ENCODE measurements at places on chromosomes 16 and 17.
A peak's percentile ranks its signal among the peaks of the same experiment; 100 is the strongest.

DNA sequence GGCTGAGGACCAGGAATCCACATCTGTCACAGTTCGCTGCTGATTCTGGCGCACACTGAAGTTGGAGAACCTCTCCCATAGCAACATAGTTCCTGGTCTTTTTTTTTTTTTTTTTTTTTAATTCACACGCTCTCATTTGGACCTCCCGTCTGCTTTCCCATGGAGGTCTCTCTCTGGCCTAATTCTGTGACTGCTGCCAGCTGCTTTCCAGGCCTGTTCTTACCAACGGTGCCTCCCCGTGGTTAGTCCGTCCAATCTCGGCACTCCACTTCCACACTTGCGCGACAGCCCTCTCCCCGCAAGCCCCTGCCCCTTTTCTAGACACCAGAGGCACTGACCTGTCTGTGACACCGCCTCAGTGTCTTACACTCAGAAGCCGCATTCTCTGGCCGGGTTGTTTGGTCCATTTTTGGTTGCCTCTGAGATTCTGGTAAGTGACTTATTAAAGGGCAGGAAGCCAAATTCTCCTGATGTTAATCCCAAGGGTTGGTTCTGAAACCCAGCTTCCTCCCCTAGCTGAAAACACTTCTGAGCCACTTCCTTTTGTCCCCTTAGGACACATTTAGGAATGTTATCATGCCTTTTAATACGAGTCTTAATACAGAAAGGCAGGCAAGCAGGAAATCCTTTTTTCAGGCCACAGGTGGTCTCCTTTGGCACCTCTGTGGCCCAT lies 1.1 kb upstream of the AKTIP start:
- no peak for DNase-seq

DNA sequence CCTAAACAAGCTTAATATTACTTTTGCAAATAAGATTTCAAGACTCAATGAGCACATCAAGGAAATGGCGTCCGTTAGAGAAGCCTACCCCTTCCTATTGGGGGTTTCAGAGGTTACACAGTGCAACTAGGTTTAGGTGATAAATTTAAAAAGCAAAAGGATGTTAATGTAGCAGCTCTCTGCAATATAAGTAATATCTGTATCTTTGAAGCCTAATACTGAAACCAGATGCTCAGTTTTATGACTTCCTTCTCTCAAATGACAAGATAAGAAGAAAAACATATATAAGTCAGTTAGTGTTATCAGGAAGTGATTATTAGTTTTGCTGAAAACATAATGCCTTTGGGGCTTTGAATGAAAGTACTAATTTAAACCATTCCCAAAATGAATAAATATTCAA lies 54.3 kb upstream of the MED13 start:
- no peak for DNase-seq

DNA sequence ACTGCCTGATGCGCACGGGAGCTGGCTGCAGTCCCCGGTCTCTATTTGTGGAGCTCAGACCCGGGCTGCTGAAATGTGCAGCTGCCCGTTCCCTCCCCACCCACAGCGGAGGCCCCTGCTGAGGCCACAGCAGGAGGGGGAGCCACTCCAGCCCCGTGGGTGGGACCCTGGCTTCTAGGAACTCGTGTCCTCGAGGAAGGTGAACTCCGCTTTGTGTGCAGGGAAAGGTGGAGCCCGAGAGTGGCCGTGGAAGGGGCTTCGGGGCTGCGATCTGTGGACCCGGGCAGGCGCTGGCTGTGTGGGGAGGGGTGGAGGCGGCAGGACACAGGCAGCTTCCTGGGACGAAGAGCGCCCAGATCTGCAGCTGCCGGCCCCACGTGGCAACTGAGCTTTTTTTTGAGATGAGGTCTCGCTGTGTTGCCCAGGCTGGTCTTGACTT lies 2.9 kb downstream of the CCDC154 start:
- DNase-seq, result no peak

GRCh38 chr16:85326794-85327181 lies 214.5 kb upstream of the CIBAR2 start:
- no peak for DNase-seq

- no peak for DNase-seq
These were observed 28.1 kb downstream of the HEATR3 start for GRCh38 chr16:50093607-50094539.

GRCh38 chr16:76639685-76640289 lies 362.6 kb downstream of the CNTNAP4 start:
- peak; percentile 6 for DNase-seq

DNA sequence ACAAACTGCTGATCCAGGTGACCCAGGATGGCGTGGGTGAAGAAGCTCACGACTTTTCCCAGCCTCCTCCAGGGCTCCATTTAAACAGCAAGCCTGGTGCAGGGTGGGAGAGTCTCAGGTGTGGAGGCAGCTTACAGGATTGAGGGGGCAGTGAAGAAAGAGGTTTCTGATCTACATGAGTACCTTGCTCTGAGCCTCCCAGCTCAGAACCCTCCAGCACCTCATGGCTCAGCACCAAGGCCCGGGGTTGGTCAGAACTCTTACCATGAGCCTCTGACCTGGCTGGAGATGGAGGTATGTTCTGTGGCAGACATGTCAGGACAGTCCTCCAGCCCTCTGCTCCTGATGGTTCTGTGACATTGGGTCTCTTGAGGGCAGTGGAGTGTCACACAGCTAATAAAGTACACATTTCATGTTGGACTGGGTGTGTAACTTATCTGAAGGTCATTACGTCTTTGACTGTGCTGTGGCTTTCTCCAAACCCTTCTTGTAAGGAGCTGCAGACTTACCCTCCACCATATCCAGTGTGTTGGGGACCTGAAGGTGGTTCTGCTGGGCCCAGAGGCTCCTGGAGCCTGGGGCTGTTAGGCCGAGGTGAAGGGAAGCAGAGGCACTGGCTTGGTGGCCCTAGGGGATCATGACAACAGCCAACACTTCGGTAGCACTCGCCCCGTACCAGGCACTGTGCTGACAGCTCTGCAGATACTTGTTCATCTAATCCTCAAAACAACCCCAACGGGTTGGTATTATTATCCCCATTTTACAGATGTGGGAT lies 3.8 kb upstream of the DCAF7 start:
- DNase-seq, result no peak

DNA sequence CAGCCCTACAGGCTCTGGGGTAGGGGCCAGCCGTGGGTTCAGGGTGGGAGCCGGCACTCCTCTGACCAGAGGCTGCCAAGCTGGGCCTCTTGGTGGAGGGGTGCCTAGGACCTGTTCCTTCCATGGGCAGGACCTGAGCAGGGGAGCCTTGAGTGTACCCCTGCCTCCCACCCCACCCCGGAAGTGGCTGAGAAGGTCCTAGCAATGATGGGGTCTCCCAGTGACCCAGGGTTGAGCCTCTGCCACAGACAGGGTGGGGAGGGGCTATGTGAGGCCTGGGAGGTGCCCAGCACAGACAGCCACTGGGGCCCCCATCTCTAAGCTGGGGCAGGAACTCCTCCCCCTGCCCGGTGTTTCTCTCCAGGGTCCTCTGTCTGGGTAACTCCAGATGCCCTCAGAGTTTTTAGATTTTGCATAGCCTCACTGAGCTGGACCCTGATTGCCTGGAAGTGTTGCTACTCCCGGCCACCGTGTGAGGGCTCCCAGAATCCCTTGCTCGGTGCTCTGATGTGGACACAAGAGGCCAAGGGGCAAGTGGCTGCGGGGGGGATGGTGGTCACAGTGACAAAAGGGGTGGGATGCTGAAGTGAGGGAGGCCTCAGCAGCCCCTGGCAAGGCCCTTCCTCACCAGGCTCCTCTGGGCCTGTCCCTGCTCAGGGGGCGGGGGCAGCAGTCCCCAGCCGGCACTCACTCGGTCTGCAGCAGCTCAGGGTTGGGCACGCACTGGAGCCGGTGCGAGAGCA lies 6.4 kb upstream of the MTSS2 start:
- DNase-seq, result no peak

DNA sequence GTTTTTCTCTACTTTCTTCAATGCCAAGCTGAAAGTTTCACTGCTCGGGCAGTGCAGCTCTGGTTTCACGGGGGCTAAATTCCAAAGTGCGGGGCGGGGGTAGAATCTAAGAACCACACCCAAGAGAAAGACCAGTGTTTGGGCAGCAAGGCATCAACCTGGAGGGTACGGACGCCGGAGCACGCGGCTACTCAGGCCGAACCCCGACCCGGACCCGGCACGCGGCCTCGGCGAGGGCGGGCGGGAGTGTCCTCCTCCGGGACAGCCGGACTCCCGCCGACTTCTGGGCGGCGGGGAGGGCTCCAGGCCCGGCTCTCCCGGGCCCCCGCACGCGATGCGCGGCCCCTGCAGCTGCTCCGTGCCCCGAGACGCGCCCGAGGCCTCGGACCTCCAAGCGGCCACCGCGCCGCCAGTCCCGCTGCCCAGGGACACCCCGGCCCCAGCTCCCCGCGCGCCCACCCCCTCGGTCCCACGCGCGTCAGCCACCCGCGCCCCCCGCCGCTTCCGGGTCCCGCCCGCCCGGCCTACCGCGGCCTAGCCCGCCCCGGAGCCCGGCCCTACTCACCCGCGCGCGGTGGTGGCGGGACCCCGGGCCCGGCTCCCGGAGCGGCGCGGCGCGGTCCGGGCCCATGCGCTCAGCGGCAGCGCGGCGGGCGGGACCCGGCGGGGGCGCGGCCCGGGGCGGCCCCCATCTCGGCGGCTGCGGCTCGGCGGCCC lies 561 bp downstream of the AXIN1 start:
- no peak for DNase-seq

DNA sequence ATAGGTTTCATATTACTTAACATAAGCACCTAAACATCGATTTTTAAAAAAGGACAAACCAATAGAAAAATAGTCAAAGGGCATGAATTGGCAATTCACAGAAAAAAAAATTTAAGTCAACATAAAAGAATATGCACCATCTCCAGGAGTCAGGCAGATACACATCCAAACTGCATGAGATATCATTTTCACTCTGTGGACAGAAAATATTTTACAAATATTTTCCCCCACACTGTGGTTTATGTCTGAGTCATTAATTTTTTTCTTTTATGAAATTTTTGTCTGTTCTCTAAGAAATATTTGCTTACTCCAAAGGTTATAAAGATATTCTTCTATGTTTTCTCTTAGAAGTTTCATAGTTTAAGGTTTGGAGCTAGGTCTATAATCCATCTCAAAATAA lies 74.4 kb upstream of the DNAH17 start:
- no peak for DNase-seq

GRCh38 chr16:3830625-3831254 lies 49.8 kb downstream of the CREBBP start:
- no peak for DNase-seq

DNA sequence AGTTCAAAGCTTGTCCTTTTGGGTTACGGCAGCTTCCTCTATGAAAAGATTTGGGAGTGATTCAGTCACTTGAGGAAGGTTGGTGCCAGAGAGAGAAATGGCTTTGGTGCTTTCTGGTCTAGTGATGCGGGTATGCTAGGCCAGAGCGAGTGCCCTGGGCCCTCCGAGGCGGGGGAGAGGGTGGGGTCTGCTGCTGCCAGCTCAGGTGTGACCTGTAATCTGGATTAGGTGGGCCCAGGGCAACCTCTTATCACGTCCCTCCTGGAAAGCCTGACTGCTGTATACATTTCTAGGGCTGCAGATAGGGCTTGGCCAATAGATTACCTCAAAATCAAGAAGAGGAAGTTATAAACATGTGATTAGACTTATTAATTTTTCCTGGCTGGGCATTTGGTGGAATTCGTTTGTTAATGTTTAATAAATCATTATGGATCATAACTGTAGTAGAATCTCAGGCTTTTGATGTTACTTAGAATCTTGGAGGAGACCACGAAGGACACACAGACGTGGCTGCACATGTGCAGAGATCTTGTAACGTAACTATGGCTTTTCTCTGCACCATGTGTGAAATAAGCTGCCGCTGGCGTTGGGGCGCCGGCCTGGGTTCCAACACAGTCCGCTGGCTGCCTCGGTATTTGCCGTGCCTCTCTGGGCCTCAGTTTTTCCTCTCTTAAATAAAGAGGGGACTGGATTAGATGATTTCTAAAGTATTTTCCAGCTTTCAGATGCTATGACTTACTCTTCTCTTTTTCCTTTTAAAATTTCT lies 1.2 kb downstream of the IRF8 start:
- DNase-seq, result no peak

DNA sequence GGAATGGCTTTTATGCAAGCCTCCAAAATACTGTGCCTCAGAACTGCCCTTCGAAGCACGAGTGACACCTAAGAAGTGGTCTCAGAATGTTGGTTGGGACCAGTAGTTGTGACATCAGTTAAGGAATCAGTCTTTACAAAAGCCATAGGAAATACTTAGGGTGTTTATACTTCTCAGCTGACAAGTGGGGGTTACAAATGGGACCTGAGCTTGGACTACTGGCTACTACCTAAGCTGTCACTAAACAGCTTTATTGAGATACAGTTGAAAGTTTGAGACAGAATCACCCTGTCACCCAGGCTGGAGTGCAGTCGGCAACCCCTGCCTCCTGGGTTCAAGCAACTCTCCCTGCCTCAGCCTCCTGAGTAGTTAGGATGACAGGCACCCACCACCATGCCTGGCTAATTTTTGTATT lies 5.0 kb downstream of the RPL19 start:
- no peak for DNase-seq

GRCh38 chr16:80997139-80997798 lies 9.4 kb downstream of the CMC2 start:
- peak; percentile 63 for DNase-seq

- no peak for DNase-seq
These were observed 100.7 kb downstream of the CYLD start for GRCh38 chr16:50842589-50842988.
